ENCODE measurements at places on chromosomes 12 and 14.

DNA sequence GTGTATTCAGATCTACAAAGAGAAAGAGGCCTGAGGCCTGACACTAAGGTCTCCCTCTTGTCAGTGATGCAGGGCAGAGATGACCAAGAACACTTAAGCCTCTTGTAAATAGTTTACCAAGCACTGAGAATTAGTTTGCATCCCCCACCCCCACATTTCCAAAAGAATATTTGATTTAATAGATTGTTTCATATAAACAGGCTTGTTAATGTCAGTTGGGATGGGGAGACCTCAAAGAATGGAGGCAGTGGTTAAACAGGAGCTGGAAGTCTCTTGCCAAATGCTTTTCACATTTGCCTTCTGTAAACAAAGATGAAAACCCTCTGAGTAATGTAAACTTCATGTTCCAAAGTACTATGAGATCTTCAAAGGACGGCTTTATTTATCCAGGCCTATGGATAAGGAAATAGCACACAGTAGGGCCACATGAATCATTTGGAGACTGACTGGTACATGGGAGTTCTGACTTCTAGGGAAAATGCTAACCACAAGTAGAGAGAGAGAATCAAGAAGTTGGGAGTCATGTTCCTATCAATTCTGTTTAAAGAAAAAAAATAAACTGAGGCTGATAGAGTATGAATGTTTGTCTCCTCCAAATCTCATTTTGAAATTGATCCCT lies 234.7 kb downstream of the ANO2 start:
- no peak for DNase-seq

- no peak for DNase-seq
Measured at GRCh38 chr14:64891173-64891838, 11.6 kb upstream of the SPTB start.

DNA sequence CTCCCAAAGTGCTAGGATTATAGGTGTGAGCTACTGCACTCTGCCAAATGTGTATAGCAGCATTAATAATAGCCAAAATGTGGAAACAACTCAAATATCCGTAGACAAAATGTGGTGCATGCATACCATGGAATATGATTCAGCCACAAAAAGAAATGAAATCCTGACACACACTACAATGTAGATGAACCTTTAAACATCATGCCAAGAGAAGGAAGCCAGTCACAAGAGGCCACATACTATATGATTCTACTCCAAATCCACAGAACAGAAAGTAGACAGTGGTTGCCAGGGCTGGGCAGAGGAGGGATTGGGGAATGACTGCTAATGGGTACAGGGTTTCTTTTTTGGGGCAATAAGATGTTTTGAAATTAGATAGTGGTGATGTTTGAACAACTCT lies 7.7 kb upstream of the TMED2 start:
- DNase-seq: no peak

GRCh38 chr12:1117970-1118563 lies 127.0 kb downstream of the ERC1 start:
- peak; percentile 82 for DNase-seq

DNA sequence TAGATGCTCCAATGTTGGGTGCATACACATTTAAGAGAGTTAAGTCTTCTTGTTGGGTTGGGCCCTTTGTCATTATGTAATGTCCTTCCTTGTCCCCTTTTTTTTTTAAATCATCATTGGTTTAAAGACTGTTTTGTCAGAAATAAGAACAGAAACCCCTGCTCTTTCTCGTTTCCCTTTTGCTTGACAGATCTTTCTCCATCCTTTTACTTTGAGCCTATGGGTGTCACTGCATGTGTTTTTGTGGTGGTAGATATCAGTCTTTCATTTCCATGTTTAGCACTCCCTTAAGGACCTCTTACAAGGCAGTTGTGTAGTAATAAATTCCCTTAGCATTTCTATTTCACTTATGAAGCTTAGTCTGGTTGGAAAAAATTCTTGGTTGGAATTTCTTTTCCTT lies 47.4 kb downstream of the RTN1 start:
- no peak for DNase-seq

- no peak for DNase-seq
Measured at GRCh38 chr12:130246560-130246959, 84.3 kb downstream of the FZD10 start.

DNA sequence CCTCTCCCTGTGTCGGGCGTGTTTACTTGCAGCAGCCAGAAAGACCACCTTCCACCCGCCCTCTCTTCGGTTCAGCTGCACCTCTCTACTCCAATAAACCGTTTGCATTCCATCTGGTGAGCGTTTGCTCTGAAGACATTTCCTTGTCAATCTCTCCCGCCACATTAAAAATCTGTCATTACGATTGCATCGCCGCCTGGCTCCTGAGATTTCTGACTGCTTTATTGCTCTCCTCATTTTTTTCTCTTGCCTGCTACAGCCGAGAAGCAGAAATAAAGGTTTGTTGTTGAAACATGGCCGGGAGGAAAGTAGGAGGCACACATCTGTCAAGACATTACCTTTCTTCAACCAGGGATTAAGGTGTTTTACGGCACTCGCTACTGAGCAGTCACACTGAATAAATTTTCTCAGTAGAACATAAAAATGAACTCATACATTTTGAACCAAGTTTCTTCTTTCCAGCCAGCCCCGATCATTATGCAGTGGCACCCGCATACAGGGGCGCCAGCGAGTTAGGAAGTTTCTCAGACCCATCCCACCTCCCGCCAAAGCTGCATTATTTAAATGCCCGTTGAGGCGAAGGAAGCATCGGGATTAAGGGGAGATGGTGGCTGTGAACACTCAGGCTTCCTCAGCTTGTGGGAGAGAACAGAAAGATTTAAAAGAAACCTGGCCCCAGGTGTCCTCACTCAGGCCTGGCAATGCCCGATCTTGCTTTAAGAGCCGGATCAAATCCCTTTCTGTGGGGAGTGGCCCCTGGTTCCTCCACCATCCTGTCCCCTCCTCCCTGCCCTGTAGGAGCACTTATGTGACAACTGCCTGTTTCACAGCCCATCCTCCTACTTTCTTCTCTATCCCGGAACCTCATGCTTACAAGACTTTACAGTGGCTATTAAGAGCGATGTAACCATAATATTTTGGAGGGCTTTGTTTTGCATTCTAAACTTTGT lies 1108.9 kb downstream of the BCL11B start:
- DNase-seq: no peak

DNA sequence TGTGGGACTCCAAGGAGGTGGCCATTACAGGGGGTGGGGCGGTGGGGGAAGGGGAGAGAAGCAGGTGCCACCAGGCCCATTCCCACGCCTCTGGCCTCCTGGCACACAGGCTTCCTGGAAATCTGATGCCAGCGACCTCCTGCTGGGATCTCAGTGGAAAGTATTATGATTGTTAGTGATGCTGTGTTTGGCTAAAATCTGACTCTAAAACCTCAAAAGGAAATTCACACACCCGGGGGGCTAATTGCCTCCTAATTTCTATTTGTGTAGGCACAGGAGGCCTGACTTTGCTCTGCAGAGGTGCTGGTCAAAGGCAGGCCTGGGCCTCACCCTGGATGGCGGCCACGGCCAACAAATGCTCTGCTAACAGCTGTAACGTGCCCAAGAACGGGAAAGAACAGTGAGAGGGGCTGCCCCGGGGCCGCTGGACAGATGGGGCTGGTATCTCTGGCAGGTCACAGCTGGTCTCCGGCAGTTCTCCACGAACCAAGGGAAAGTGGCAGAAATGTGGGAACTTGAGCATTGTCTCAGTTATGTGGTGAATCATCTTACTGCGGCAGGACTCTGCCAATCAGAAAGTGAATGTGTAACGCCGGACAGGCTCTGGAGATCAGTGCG lies 14.3 kb downstream of the FAM181A start:
- DNase-seq: no peak

DNA sequence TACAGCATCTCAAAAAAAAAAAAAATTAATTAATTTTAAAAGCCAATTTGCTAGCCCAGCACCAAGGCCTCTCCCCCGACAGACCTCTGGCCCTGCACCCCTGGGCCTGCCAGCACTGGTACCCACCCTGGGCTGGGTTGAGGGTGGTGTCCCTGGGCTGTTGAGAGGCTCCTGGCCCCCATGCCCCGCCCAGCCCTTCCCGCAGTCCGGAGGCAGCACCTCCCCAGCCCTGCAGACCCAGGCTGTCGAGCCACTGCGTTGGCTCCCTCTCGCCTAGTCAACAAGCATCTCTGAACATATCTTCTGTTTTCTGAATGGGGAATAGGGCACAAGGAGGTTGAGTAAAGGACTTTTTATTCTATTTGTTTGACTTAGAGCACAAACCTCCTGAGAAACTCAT lies 87.1 kb downstream of the FBXL14 start:
- DNase-seq: no peak

DNA sequence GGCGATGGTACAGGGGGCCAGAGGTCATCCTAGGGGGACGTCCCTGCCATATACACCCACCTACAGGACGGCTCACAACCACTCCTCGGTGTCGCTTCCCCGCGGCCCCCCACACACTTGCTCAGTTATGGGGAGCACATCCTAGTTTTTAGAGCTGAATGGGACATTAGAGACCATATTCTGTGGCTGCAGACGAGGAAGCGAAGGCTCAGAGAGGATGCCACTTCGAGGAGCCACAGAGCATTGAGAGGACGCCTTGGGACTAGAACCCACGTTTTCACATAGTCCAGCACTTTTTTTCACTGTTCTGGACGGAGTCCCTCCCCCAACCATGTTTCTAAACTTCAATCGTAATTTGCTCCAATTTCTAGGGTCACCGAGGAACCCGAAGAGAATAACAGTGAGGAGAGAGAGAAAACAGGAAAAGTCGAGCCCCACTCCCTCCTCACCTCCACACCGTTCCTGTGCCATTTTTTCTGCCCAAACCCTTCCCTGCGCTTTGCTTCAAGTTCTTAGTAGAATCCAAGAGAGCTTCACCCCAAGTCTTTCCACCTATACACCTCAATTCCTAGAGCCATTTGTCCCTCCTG lies 641 bp upstream of the ASCL1 start:
- DNase-seq: no peak

DNA sequence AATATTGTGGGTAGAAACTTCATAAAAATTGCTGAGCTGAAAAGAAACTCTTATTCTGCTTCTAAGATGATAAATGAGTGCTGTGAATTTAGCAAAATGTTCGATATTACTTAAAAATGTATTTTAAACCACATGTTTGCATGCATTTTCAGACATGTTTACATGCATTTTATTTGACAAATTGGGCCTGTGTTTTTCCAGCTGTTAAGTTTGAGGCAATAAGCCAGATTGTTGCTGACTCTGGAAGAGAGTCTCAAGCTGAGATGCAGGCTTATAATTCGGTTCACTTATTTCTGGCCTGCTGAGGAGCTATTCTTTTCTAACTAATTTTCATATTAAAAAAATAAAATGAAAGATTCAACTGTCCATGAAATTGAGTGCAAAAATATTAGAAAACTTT lies 110.1 kb downstream of the SYNE2 start:
- DNase-seq: no peak

DNA sequence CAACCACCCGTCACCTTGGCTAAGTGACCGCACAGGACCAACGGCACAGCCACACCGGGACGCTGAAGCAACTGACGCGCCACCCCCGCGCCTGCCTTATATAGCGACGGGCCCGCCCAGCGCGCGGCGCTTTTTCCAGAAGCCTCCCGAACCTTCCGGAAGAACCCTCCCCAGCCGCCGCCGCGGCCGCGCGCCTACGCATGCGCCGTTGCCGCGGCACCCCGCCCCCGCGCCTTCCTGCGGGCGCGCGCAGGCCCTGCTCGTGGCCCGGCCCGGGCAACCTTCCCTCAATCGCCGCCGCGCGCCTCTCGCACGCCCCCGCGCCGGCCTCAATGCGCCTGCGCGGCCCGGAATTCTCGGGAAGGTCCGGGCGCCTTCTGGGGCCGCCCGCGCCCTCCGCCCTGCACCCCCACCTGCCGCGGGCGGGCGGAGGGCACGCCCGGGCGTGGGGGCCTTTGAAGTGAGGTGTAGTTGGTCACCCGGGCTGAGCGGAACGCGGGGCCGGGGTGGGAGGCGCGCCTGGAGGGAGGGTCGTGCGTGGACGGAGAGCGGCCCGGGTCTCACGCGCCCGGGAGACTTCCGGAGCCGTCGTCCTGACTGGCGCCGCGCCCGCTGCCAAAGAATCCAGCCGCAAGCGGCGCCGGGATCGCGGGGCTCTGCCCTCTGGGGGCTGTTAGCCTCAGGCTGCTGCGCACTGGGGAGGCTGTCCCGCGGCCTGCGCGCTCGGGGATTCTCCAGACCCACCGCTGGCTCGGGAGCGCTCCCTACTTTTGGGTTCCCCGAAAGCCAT lies at the start of gene HSP90AA1:
Gene HSP90AA1 (minus strand): TSS at position 73 of the 790 bp plus-strand sequence. CDS start 666 bp downstream, outside the sequence.
- DNase-seq: peak; percentile 92

DNA sequence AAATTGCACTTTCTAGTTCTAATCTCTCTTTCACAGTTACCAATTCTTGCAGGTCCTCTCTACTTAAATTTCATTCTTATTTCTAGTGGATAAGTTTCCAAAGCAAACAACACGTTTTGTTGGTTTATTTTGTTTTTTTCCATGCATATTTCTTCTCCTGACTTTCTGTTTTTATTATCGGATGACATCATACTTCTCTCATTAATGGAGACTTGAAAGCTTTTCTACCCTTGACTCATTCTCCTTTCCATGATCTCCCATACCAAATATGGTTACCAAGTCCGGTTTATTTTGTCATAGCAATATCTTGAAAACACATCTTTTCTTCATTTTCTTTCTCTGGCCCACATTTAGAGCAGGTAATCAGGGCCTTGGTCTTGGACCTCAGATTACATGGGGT lies 796.5 kb downstream of the GALC start:
- no peak for DNase-seq

DNA sequence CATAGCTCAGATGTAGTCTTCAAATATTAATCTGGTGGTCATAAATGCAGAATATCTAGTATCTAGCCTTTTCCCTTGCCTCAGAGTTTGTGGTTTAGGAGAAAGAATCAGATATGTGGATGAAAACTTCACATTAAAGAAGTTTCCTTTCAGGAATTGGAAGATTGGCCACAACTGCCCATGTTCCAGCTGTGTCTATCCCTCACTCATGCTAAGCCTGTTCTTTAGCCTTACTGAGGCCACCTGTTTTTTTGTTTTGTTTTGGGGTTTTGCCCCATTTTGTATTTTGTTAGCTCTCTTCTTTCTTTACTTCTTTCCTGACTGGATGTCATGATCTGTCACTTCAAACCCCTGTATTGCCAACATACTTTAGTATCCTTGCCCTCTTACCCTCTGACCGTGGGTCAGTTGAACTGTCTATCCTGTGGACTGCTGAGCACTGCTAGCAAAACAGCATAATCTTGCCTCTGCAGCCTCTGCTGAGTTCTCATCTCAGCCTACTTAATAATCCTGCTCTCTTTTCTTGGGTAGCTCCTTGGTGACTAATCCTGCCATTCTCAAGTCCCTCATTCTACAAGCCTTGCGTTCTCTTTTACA lies 22.0 kb upstream of the CCT2 start:
- no peak for DNase-seq

All from omental fat pad (tissue), 4 donors.